ENCODE measurements at places on chromosomes 2 and 18. TPM values are rescaled to one million over a fixed set of nuclear protein-coding genes. Genes with fewer than 3 reads are reported as not detected.

The ABHD1 gene
- total RNA-seq: not detected

The COL4A3 gene
- 0.74 TPM for total RNA-seq

The REG3G gene
- total RNA-seq: not detected

The SLC38A11 gene
- total RNA-seq: 0.85 TPM

All from urinary bladder (tissue), 4 donors.